ENCODE measurements at places on chromosomes 12 and 14.

DNA sequence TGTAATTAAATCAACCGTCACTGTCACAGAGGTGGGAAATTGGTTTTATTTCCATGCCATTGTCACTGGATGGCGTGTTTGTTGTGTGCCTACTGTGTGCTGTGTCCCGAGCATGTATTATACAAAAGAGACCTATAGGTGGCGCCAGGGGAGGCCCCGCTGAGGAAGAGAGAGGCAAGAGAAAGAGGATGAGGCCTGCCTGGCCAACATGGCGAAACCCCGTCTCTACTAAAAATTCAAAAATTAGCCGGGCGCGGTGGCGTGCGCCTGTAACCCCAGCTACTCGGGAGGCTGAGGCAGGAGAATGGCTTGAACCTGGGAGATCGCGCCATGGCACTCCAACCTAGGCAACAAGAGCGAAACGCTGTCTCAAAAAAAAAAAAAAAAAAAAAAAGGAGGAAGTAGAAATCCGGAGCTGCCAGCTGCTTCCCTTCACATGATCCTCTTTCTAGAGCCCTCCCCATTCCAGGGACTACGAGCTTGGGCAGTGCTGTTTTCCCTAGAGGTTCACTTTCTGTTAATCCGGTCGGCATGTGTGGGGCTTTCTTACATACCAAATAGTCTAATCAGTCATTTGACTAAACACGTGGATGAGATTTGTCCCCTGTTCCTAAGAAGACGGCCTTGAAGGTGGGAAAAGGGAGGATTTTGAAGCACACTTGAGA lies 6.4 kb upstream of the CCDC175 start:
- no peak for DNase-seq

DNA sequence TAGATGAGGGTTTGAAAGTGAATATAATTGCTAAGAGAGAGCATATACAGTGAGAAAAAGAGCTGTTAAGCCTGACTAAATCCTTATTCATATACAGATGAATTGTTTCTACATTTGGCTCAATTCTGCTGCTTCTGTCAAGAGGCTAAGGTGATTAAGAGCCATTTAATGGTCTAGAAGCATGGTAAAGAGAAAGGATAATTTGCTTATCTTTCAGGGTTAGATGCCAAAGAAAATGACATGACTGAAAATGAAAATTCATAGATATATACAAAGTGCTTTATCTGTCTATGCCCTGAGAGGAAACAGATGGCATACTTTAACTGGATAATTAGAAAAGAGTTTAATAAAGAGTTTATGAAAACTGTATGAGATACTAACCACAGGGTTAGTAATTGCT lies 834.9 kb downstream of the SLC6A15 start:
- DNase-seq, result no peak

DNA sequence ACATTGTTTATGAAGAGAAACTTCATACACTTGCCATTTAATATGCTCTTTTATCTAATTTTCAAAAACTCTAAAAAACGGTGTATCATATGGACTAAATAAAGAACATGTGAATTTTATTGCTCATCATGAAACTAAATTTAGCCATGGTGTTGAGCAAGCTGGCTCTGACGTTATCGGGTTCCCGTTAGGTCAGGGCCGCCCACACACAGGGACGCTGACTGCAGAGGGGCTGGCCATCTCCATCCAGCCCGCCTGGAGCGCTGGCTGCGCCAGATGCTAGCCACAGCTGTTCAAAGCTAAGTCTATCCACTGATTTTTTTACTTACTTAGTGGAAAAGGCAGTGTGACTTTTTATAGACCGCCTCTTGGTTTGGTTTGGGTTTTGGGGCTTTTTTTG lies 36.5 kb upstream of the DYNC1H1 start:
- no peak for DNase-seq

- no peak for DNase-seq
These were observed 99.6 kb upstream of the KRR1 start for GRCh38 chr12:75611041-75611440.

GRCh38 chr14:68124979-68125731 lies 305.6 kb downstream of the RAD51B start:
- DNase-seq, result no peak

GRCh38 chr12:101696251-101697196 lies 916 bp upstream of the CHPT1 start:
- peak; percentile 87 for DNase-seq

GRCh38 chr14:75281654-75282019 lies 3.0 kb downstream of the FOS start:
- DNase-seq, result no peak

- no peak for DNase-seq
These were observed 119.1 kb downstream of the PTPN11 start for GRCh38 chr12:112537710-112538396.

GRCh38 chr12:87332987-87333726 lies 696.0 kb downstream of the C12orf50 start:
- DNase-seq, result no peak

GRCh38 chr12:32126720-32127119 lies 20.1 kb downstream of the BICD1 start:
- no peak for DNase-seq

GRCh38 chr12:68538726-68539614 lies 71.7 kb upstream of the RAP1B start:
- peak; percentile 39 for DNase-seq

GRCh38 chr12:82527165-82527780 lies 159.4 kb upstream of the TMTC2 start:
- DNase-seq, result peak; percentile 6

DNA sequence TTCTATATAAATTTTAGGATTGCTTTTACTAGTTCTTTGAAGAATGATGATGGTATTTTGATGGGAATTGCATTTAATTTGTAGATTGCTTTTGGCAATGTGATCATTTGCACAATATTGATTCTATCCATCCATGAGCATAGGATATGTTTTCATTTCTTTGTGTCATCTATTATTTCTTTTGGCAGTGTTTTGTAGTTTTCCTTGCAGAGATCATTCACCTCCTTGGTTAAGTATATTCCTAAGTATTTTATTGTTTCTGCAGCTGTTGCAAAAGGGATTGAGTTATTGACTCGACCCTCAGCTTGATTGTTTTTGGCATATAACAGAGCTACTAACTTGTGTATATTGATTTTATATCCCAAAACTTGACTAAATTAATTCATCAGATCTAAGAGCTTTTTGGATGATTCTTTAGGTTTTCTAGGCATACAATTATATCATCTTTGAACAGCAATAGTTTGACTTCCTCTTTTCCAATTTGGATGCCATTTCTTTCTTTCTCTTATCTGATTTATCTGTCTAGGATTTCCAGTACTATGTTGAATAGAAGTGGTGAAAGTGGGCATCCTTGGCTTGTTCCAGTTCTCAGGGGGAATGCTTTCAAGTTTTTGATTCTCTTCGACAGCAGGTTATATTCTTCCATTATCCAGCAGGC lies 668.1 kb downstream of the SLC16A7 start:
- no peak for DNase-seq

All from hematopoietic multipotent progenitor cell treated with erythropoietin and hydrocortisone succinate and interleukin-3 and kit ligand, for 15 days (in vitro differentiated cells).